Stimulated activated CD8-positive, alpha-beta memory T cell treated with anti-CD3 and anti-CD28 coated beads, Interleukin-4, amount 100 ng/mL, for 4 hours (primary cell): ENCODE measurements at places on chromosomes 12 and 14.

- no peak for DNase-seq
These were observed 404.5 kb upstream of the TBX3 start for GRCh38 chr12:115088328-115088994.

DNA sequence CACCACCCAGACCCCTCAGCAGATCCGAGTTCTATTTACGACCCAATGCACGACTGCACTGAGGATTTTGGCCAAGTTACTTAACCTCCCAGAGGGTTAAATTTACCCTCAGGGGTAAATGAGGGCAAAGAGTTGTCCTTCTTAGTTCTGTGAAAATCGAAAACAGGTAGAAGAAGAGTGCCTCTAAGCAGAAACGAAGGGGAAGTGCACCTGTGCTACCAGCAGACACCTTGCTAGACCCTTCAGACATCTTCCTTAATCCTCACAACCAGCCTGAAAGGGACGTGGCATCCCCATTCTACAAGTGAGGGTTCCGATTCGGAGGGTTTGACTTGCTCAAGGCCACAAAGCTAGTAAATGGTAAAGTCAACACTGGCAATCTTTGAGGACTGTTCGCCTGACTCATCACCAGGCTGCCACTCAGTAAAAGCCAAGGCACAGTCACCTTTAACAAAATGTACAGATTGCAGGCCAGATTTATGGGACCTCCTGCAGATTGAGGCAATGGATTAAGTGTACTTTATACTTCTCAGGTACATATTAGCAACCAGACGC, 1.6 kb downstream of the GSG1 start:
- DNase-seq = no peak

GRCh38 chr14:58549105-58549757, 88.5 kb upstream of the DACT1 start:
- DNase-seq = no peak

GRCh38 chr12:32087306-32087705, 19.3 kb upstream of the BICD1 start:
- no peak for DNase-seq

- no peak for DNase-seq
These were observed 29.2 kb downstream of the DICER1 start for GRCh38 chr14:95128140-95128539.

DNA sequence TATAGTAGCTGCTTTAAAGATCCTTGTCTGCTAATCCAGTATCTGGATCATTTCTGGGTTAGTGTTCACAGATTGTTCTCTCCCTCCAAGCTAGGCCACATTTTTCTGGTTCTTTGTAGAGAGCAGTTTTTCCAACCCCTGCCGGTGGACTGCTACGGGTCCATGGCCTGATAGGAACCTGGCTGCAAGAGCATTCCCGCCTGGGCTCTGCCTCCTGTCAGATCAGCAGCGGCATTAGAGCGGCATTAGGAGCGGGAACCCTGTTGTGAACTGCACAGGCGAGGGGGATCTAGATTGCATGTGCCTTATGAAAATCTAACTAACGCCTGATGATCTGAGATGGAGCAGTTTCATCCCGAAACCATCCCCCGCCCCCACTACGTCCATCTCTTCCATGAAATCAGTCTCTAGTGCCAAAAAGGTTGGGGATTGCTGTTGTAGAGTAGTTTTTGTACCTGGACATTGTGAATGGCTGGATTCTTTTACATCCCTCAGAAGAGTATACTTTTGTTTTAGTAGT, 50.4 kb downstream of the MYRFL start:
- DNase-seq = no peak

GRCh38 chr12:79407671-79408622, 282.8 kb downstream of the PAWR start:
- DNase-seq = no peak

- no peak for DNase-seq
These were observed 224.4 kb downstream of the CHST11 start for GRCh38 chr12:104681012-104681690.

GRCh38 chr14:92469515-92469914, 44.1 kb upstream of the RIN3 start:
- DNase-seq = no peak

GRCh38 chr12:84408936-84409335, 503.7 kb downstream of the SLC6A15 start:
- DNase-seq = no peak

DNA sequence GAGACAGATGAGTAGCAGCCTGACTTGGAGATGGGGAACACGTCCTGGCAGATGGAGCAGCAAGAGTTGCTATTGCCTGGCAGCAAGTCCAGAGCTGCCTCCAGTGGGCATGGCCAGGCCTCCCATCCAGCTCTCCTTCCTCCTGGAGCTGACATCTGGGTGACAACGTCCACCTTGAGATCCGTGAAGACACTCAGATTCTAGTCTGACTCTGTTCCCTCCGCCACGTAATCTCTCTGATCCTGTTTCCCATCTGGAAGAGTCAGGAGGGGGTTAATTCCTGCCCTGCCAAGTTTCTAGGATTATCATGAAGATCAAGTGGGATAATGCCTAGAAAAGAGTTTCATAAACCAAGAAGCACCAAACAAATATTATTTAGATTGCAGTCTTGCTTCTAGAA, 65.3 kb upstream of the FAM181A start:
- no peak for DNase-seq

DNA sequence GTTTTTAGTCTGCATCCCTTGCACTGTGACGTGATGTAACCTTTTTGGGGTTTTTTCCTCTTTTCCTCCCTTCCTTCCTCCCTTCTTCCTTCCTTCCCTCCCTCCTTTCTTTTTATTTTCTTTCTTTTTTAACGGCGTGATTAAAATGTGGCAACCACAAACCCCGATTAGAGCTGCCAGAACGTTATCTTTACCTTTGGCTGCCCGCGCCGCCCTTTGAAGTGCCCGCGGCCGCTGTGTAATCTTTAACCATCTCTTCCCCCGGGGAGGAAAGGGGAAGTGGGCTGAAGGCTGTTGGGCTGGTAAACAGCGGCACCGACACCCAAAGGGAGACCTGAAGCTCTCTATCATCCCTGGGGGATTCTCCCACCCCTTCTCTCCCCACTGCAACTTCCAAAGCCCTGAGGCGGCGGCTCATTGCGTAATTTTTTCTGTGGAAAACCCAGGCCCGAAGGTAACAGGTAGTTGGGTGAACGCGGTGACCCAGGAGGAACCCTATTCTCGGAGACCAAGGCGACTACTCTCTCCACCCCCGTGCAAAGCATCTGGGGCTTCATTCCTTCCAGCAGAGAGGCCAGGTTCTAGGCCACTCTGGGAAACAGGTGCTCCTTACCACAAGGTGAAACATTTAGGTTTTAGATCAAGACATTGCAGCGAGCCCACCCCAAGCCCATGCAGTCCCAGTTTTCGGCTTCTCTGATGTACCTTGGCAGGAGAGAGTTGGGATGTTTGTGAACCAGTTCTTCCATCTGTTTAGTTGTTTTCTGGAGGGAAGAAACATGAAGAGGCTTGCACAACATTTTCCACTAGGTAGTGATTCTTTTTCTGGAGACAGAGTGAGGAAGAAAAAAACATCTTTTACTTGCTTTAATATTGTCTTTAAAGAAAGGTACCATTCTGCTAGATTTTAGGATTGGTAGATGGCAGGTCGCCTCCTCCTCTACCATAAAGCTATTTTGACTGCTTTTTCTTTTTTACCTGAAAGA, 1.5 kb downstream of the LGR5 start:
- DNase-seq = no peak

DNA sequence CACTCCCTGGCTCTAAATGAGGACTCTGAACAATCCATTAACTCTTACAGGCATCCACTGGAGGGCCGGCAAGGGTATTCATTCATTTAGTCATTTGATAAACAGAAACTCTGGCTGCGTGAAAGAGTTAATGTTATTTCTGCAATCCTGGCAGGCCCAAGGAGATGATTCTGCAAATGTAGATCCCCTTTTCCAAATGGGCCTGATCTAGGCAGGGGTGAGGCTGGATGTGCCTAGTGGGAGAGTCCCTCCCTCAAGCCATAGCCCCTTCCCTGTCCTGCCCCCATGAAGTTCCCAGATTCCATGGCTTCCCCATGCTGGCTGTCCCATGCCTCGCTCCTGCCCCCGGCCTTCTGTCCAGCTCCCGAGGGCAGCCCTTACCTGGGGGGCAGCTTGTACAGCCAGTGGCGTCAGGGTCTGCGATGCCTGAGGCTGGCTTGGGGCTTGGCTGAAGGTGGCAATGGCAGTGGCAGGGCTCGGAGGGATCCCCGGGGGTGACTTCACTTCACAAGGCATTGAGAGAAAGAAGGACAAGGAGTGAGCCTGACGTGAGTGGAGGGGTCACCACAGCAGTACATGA, 18.4 kb downstream of the POU6F1 start:
- DNase-seq = no peak

DNA sequence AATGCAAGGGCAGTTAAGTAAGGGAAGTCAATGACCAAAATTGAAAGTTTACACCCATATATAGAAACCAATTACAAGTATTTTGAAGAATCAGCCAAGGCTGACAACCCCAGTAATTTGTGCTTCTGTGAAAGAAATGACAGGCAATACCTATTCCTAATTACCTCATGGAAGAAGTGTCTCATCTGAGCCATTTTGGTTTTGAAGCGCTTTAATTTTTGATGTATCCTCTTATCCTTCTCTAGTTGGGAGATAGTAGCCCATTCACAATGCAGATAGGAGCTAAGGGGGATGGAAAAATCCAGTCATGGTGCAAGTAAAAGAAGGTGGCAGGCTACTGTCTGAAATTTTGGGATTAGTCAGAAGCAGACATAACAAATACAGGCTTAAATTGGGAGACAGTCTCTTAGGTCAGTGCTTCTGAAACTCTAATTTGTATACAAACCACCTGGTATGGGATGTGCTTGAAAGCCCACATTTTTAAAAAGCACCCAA, 30.4 kb upstream of the SUPT16H start:
- no peak for DNase-seq

DNA sequence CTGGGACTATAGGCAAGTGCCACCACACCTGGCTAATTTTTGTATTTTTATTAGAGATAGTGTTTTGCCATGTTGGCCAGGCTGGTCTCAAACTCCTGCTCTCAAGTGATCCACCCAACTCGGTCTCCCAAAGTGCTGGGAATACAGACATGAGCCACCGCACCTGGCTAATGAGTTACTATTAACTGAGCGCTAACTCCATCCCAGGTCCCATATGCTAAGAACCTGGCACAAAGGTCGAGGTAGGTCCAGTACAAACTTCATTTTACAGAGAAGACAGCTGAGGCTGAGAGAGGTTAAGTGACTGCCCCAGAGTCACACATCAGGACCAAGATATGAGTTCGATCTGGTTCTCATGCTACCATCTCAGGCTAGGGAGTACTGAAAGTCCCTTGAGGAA, 4.5 kb upstream of the PLA2G1B start:
- DNase-seq = no peak

DNA sequence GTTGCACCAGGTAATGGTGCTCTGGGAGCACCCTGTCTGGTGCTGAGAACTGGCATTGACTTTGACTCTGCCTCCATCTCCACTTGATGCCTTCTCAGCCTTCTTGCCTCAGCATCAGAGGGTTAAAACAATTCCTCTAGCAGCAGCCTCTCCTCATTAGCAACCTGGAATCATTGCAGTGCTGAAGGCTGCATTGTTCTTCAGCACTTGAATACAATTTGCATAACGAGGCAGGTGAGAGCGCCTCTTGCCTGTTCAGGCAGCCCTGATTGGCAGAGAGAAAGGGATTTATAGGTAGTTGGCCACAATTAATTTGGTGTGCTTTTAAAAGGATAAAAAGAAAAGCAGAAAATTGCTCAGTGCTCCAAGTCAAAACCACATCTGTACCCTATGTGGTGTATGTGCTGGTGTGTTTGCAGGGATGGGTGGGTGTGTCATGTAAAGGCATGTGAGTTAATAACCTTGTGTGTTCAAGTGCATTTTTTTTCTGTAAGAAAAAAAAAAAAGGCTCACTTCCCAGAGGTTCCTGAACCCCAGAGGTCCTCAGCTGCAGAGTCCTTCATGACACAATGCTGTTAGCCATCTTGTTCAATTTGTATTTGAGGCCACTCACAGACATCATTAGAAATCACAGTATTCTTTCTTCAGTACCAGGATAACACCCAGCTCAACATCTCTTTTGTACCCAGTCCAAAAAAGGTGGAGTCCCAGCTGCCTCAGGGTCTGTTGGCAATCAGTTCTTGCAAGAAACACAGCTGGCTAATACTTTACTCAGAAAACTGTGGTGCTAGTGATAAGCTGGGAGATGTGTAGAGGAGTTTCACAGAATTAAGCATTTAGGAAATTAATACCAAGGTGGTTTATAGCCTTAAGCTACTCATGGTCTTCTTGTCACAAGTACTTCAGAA, 385.6 kb downstream of the GRIN2B start:
- no peak for DNase-seq

DNA sequence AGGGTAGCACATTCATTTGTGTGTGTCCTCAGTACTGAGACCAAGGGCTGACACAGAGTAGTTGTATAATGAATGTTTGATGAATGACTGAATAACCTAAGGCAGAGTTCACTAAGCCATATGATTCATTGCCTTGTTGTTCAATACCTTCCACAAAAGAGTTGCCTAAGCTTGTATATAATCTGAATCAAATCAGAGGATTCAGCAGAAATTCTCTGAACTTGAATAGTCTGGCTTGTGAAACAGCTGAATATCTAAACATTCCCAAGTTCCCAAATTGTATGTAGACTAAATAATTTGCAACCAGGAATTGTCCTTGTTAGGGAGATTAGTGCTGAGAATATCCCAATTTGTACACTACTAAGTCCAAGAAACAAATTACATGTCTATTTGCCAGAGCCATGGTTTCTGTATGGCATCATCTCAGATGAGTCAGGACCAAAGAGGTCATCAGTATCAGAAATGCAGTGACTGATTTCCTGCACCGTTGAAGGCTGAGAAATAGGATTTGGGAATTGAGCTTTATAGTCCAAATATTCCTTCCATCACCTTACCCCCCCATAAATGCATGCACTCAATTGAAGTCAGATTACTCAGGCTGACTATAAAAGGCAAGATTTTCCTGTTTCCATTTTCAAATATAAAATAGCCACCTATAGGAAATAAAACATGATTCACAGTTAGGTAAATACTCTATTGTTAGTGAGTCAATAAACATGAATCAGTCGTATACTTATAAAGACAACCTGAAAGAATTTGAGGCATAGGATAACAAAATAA, 168.7 kb downstream of the PHLDA1 start:
- DNase-seq = no peak

- DNase-seq = no peak
These were observed 23.4 kb downstream of the PLEKHG3 start for GRCh38 chr14:64727551-64728071.

DNA sequence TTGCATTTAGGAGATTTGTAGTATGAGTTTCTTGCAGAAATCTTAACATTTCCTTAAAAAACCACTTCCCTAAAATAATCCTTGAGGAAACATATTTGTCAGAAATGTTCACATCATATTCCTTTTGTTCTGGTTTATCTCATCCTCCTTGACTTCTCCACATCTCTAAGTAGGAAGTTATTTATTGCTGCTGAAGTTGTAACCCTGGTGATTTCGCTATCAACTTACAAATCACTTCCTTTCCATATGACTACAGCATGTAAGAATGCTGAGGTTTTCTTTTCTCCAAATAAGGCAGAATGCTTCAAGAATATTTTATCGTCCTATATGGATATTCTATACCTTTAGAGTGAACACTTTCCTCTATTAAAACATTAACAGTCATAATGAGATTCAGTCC, 751.7 kb downstream of the NRXN3 start:
- DNase-seq = no peak
